ENCODE measurements at places on chromosomes 3 and 15. TPM values are rescaled to one million over a fixed set of nuclear protein-coding genes. Genes with fewer than 3 reads are reported as not detected.

FANCD2OS gene
- not detected for polyA plus RNA-seq

DNA sequence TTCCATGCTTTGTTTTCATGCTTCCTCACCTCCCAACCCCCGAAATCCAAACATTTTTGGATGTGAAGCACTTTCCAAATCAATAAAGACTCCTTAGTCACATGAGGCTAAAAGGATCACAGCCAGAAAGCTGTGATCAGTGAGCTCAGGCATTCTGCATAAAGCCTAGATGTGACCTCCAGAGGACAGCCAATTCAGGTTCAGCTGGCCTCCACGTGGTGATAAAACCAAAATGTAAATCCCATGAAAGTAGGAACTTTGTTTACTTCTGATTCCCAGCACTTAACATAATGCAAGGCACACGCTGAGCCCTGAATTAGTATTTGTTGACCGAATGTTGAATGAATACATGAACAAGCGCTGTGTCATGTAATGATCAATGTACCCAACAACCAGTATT lies 249.5 kb upstream of the EOMES start:
- no peak for DNase-seq

GRCh38 chr3:14803981-14804834 lies 14.6 kb upstream of the FGD5 start:
- DNase-seq = no peak

- no peak for DNase-seq
These were observed 25.8 kb downstream of the GRIP2 start for GRCh38 chr3:14514323-14514720.

DNA sequence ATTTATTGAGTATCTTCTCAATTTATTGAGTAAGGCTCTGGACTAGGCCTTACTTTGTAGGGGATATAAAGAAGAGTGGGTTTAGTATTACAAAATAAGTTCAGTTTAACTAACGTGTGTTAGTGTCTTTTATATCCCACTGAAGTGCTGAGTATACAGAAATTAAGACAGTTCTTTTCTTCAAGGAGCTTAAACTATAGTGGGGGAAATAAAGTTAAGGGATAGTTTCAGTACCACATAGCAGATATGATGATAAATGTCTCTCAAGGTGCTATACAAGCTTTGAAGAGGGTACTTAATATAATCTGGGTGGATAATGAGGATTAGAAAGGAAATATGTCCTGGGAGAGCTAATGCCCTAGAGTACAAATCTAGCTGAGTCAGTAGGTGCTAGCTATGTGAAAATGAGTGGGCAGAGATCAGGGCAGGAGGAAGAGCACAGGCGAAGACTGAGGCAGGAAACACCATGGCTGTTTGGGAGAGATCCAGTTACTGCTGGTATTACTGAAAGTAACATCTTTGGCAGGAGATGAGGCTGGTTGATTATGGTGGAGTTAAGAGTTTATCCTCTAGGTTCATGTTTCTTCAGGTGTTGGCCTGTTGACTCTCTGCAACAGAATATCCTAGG lies 46.0 kb downstream of the TEX9 start:
- no peak for DNase-seq
